ENCODE measurements at places on chromosomes 11 and 22. TPM values are rescaled to one million over a fixed set of nuclear protein-coding genes. Genes with fewer than 3 reads are reported as not detected.

ZNRF3 gene
- 0.06 TPM for polyA plus RNA-seq

PDGFB gene
- polyA plus RNA-seq = 4.3 TPM

DNA sequence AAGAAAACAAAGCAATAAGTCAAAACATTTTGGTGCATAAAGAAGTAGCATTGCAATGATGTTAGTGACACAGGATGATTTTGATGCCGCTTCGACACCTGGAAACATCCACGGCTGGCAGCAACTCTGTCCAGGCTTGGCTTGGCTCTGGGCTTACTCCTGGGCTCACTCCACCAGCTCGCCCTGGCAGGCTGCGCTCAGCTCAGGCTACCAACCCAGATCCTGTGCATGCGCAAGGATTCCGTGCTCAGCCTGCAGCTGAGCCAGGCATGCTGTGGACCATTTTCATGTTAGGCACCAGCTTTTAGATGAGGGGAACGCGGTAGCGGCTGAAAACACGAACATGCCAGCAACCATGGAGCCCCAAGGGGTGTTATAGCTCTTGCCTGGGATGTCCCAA, 66.0 kb downstream of the SLC25A17 start:
- DNase-seq = no peak

GRCh38 chr11:10930224-10930971, 72.5 kb upstream of the ZBED5 start:
- DNase-seq = no peak

DNA sequence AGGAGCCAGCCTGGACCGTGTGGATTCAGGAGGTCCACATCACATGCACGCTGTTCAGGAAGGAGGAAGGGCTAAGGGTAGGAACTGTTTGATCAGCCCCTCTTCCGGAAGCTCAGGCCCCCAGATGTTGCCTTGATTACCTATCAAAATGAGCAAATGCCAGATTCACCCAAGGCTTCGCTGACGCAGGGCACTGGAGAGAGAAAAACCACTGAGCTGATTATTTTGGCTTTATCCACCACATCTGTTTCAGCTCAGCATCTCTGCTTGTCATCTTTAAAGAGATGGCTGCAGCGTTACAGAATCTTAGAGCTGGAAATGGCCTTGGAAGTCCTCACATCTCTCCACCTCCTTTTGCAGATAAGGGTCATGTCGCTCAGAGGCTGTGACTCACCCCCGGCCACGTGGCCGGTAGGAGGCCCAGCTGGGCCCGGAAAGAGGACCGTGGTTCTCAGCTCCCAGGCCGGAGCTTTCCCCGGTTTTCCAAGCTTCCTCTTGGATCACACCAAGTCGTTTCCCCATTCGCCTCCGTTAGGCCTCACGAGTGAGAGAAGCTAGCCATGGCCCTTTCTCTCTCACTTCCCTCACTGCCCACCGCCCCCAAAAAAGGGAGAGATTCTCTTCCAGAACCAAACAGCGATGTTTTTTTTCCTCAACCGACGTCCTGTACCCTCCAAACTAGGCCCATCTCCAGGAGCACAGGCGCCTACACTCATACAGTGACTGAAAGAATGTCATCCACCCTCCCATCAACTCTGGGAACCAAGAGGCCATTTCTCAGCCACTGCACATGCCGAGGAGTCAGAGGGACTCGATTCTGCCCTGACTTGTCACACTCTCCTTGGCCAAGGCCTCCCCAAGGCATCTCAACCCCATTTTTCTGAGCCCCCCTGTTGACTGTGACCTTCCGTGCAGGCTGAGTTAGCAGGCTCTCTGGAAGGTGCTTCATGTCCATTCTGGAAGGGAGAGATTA, 37.6 kb downstream of the LIF start:
- no peak for DNase-seq

GRCh38 chr11:27139742-27140367, 99.2 kb downstream of the BBOX1 start:
- no peak for DNase-seq

- no peak for DNase-seq
Observed at GRCh38 chr11:60165538-60165937, 17.3 kb downstream of the MS4A6A start.

- DNase-seq = no peak
Observed at GRCh38 chr22:17912945-17913721, 111.2 kb downstream of the MICAL3 start.

GRCh38 chr11:65558930-65559509, 861 bp upstream of the LTBP3 start:
- no peak for DNase-seq
